ENCODE measurements at places on chromosomes 2 and 18. TPM values are rescaled to one million over a fixed set of nuclear protein-coding genes. Genes with fewer than 3 reads are reported as not detected.

GRCh38 chr2:99512181-99512591 lies 22.4 kb upstream of the REV1 start:
- no peak for DNase-seq

Gene FAM110C
- total RNA-seq, result 2.3 TPM

Gene CXCR1
- not detected for total RNA-seq

DNA sequence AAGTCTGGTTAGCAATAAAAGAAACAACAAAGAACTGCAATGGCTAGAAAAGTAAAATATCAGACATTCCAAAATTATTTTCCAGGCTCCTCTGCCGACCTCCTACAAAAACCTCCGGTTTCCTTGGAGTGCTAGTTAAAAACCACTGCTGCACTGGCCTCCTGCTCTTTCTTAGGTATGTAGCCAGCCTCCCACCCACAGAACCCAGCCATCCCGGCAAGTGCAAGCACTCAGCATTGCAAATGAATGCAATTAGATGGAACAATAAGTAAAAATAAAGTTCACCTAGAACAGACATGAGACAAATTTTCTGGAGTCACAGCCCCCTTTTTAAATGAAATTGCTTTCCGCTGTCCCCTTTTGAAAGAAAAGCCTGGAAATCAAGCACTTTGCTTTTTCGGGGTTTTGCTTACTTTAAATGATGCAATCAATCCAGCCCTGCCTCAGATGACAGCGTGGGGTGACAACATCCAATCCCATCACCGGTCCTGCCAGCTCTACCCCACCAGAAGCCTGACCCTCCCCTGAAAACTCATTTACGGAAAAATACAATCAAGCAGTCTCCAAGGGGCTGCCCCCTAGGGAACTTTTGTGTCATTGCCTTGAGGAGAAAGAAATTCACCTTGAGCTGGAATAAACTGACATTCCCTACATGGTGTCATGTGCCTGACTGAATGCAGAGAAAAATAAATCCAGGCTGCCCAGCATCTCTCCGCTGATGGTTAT lies 199.8 kb downstream of the EPHA4 start:
- DNase-seq, result peak; percentile 49

Gene GCKR
- total RNA-seq, result 0.07 TPM

DNA sequence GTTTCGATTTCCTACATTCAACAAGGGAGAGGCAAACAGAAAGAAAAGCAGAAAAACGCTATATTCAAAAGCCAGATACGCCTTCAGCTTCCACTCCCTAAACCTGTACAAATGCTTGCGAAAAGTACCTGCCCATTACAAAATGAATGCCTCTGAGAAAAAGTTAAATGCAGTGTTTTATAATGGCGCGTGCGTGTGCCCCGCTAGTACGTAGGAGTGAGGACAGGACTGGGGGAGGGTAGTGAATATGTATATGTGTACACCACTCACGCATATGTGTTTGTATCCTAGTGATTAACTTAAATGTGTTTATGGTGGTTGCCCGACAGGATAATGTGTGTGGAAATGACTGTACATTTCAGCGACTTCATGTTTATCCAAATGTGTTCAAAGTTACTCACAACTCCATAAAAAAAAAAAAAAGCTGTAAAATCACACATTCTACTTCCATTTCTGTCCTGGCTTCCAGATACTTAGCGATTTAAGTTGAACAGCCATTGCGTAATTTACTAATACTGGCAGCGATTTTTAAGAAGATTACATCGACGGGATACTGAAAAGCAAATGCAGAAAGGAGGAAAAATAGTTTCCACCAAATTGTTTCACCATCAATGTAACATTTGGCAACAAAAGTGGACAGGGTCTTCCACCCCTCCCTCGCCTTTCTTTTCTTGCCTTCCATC lies 1.3 kb downstream of the NEUROD1 start:
- no peak for DNase-seq

GRCh38 chr2:56185582-56186046 lies 1.8 kb downstream of the CCDC85A start:
- peak; percentile 65 for DNase-seq

DNA sequence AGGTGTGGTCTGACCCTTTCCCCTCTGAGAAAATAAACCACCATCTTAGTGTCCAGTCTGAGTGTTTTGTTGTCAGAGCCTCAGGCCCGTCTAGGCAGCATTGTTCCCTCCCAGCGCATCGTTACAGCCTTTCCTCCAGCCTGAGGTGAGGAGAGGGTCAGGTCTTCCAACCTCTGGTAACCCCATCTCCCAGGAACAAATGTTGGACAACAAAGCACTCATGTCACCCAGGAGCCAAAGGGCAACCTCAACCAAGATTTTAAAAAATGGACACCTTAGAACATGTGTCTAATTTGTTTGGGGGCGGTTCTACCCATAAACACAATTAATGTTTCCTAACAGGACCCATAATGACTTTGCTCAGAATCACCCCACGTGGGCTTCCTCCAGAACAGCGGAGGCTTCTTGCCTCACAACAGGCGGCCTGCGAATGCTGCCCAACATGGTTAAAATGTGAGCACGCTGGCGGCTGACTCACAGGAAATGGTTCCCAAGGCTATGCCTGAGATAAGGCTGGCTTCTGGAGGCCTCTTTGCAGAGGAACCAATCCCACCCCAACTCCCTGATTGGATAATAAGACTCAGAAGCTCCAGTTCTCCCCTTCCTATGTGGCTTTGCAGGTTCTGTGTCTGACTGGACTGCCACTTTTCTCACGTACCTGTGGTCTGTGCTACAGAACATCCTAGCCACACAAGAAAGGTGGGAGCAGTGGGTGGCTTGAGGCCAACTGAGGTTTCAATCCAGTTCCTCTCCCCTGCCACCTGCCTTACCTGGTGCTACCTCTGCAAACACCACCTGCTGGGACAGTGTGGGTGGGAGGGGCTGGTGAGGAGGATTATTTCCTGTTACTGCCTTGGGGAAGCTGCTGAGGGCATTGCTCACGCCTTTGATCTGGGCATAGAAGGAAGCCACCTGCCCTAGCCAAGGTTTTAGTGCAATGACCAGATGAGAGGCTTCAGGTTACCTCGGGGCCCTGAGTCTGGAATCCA lies 108.8 kb downstream of the B3GNT2 start:
- peak; percentile 41 for DNase-seq

- no peak for DNase-seq
Measured at GRCh38 chr2:217852555-217853211, 150.1 kb downstream of the TNS1 start.

DNA sequence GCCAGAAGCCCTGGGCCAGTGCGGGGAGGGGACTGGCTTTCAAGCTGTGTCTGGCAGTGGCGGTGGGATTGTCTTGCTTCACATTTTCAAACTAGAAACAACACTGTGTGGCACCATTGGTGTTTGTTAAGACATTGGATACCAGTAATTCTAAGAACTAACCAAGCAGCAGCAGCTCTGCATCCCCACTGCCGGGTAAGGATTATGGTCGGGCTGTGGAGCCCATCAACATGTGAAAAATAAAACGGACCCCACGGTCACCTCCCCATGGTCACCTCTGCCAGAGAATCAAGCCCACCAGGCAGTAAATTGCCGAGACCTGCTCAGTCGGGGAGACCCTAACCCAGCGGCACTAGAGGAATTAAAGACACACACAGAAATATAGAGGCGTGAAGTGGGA lies 65.3 kb downstream of the C18orf63 start:
- DNase-seq, result no peak

Gene SERPINB10
- not detected for total RNA-seq

Gene HOXD8
- total RNA-seq, result not detected

Gene GCG
- total RNA-seq, result not detected

- no peak for DNase-seq
Measured at GRCh38 chr18:46310258-46310657, 206.1 kb downstream of the HAUS1 start.

DNA sequence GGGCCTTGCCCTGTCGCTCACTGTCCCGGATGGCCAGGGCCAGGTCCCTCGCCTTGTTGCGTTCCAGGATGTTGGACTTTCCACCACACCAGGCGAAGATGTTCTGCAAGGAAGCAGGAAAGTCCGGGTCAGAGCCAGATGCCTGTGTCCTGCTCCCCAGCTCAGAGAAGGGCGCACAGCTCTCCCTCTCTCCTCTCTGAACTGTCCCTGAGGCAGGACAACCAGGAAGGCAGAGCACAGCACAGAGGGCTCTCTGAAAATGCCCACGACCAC lies 11.0 kb downstream of the CAPG start:
- DNase-seq, result no peak

Gene STON1
- total RNA-seq, result 9.0 TPM

Gene LHCGR
- total RNA-seq, result not detected

GRCh38 chr2:142010477-142011270 lies 120.1 kb downstream of the LRP1B start:
- DNase-seq, result no peak

GRCh38 chr2:48332286-48332685 lies 197.7 kb upstream of the STON1 start:
- DNase-seq, result no peak

DNA sequence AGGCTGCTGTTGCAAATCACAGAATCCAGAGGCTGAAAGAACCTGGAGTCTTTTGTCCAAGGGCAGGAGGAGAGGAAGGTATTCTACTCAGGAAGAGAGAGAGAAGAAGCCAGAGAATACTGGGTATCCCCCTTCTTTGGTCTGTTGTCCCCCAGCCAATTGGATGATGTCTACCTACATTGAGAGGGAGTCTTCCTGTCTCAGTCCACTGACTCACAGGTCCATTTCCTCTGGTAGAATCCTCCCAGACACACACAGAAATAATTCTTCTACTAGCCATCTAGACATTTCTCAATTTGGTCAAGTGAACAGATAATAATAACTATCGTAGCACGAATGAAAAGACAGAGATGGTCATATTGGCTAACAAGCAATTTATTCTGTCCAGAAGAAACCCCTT lies 416.4 kb upstream of the UBE2E3 start:
- DNase-seq, result no peak

Gene CFC1
- total RNA-seq, result 0.52 TPM

GRCh38 chr2:164843346-164843911 lies 1.8 kb upstream of the COBLL1 start:
- DNase-seq, result no peak

- DNase-seq, result no peak
Measured at GRCh38 chr2:85276571-85277118, 51.1 kb downstream of the TGOLN2 start.

GRCh38 chr2:30362468-30363081 lies 84.5 kb upstream of the LCLAT1 start:
- no peak for DNase-seq

Gene KLHL41
- not detected for total RNA-seq

Gene TMEM169
- total RNA-seq, result 1.1 TPM

Gene SETBP1
- 1.8 TPM for total RNA-seq

DNA sequence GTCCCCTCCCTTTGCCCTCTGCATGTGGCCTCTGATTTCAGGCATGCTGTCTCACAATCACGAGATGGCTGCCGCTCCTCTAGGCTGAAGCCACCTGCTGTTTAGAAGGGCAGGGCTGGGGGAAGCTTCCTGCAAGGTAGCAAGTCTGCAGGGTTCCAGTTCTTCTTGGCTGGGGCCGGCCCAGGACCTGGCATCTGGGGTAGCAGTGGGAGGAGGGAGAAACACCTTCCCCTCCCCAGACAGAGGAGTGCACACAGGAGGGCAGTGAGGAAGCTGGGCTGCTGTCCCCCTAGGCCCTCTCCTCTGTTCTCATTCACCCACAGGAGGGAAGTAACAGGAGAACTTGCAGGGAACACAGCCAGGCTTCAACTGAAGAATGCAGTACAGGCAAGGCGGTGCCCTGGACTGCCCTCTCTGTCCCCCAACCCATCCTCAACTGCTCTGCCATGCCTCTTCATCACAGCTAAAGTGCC lies 345.9 kb upstream of the HS6ST1 start:
- DNase-seq, result peak; percentile 70

- DNase-seq, result peak; percentile 25
Measured at GRCh38 chr2:75605770-75606529, 40.6 kb upstream of the MRPL19 start.

Gene MROH2A
- total RNA-seq, result not detected

DNA sequence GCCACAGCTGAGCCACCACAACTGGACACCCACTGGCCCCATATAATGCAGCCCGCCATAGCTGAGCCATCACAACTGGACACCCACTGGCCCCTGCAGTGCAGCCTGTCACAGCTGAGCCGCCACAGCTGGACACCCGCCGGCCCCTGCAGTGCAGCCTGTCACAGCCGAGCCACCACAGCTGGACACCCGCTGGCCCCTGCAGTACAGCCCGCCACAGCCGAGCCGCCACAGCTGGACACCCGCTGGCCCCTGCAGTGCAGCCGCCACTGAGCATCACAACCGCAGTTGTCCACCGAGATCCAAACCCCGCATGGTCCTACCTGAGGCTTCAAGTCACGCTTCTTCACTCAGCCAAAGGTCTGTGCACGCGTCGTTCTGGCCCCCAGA lies 134.2 kb downstream of the PXDN start:
- DNase-seq, result peak; percentile 24

DNA sequence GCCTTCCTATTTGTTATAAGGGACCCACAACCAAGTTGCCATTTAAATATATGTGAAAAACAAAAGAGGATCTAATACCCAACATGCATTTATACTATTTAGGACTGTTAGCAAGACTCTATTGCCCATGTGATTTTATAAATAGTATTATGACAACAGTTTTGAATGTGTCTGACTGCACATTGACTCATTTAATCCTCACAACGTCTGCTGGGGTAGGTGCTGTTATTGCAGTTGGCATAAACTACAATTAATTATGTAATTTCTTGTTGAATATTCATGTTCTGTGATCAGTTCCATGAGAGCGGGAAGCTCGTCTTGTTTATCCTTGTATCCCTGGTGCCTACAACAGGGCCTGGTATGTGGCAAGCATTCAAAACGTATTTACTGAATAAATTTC lies 53.7 kb downstream of the SH2D6 start:
- DNase-seq, result no peak

DNA sequence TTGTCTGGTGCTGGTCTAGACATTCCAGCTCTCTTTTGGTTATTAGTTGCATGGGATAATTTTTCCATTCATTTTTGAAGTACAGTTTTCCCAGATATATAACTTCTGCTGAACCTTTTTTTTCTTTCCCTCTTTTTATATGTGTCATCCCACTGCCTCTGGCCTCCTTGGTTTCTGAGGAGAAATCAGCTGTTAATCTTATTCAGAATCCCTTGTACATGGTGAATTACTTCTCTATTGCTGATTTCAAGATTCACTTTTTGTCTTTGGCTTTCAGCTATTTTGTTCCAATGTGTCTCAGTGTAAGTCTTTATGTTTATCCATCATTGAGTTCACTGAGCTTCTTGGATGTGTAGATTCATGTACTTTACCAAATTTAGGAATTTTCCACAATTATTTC lies 99.7 kb downstream of the ARHGEF4 start:
- no peak for DNase-seq
